Esophagus muscularis mucosa (tissue), 4 donors: ENCODE measurements at places on chromosomes 3 and 15. TPM values are rescaled to one million over a fixed set of nuclear protein-coding genes. Genes with fewer than 3 reads are reported as not detected.

The C3orf70 gene
- total RNA-seq = 54.0 TPM

The AMIGO3 gene
- not detected for total RNA-seq

The CCR8 gene
- not detected for total RNA-seq

The ARL13B gene
- 12.5 TPM for total RNA-seq

The LCTL gene
- not detected for total RNA-seq

The SENP8 gene
- 2.4 TPM for total RNA-seq

The TCAIM gene
- 46.4 TPM for total RNA-seq

The MASP1 gene
- total RNA-seq = 3.5 TPM

The B3GNT5 gene
- total RNA-seq = 2.1 TPM
